ENCODE measurements at places on chromosomes 1 and 21.

DNA sequence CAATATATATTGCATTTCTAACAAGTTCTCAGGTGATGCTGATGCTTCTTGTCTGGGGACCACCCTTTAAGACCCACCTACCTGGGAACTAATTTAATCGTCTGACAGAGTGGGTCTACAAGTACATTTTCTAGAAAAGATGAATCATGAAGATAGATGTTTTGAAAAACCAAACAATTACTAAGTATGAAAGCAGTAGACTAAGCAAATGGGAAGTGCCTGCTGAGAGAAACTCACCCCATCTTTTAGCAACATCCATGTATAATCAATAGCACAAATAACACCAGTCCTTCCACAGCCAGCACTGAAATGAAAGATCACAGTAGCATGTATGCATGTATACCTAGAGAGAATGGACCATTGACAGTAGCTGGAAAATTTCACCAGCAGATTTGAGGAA, 17.3 kb downstream of the PTPN22 start:
- no peak for DNase-seq

GRCh38 chr1:215081661-215082531, 641 bp upstream of the KCNK2 start:
- peak; percentile 37 for DNase-seq

DNA sequence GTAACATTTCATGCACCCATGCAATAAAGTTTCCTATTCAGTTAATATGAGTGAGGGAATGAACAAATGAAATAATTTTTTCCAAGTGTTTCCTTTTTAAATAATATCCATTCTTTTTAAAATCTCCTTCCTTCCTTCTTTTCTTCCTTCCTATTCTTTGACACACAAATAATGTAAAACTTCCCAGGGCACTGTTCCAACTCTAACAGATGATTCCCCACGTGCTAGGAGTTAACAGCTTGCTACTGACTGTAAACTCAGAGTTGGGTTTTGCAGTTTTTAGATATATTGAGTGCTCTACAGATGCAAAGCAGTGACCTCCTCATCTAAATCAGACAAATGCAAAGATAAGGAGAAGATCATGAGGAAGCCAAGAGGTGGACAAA, 54.0 kb upstream of the POU2F1 start:
- no peak for DNase-seq

GRCh38 chr1:99784143-99784542, 17.7 kb upstream of the FRRS1 start:
- no peak for DNase-seq

DNA sequence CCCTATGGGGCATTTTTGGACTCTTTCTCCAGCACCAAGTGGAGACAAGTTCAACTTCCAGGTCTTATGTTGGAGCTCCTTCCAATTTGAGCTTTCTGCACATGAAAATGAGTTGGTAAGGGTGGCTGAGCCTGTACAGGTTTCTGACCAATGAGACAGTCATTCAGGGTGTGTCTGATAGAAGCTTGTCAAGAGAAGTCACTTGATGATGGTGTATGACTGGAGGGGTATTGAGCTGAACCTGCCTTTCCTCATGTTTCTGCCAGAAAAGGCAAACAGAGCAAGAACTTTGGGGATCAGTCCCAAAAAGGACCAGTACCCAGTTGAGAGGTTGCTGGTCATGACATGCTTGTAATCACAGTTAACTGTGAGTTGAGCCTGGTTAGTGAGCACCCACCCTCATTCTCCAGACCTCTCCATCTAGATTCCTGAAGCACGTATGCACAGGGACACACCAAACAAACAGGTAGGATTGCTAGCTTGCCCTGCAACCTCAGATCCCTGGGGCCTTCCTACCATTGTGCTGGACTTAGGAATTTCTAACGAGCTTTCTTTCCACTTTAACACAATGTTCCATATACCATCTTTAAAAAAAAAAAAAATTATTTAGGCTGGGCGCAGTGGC, 26.6 kb downstream of the FAM89A start:
- no peak for DNase-seq

- no peak for DNase-seq
Measured at GRCh38 chr1:3743421-3743820, 8.8 kb upstream of the CCDC27 start.

DNA sequence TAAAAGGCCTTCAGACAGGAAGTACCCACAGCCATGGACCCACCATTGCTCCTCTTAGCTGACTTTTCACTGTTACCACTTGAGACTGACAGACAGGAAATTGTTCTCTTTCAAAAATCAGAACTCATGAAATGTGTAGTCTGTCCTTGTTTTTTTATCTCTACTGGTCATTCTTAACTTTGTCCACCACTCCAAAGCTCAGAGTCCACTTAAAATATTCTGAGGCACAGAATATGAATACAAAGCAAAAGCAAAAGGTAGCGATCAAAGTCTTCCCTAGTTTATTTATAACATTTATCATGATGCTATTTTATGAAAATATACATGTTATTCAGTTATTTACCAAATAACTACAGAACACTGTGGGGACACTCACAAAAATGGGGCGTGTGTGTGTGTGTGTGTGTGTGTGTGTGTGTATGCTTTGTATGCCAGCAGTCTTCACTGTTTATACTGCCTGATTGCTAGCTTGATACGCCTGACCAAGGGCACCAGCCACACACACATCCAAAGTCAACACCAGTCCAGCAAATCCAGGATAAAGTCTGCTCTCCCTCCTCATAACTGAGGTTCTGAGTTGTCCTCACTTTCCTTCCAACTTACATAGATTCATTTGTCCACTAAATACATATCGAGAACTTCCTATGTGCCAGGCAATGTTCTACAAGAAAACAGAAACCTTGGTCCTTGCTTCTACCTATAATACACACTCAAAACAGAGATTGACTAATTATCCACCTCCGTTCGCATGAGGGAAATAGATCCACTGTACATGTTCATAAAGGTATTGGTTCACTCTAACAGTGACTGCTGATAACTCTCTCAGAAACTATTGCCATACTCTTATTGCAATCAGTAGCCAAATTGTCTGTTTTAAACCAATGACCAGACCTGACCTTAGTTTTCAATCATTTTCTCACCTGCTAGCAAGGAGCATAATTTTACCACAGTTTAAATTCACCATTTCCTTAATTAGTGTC, 79.4 kb downstream of the ERICH3 start:
- DNase-seq, result no peak

DNA sequence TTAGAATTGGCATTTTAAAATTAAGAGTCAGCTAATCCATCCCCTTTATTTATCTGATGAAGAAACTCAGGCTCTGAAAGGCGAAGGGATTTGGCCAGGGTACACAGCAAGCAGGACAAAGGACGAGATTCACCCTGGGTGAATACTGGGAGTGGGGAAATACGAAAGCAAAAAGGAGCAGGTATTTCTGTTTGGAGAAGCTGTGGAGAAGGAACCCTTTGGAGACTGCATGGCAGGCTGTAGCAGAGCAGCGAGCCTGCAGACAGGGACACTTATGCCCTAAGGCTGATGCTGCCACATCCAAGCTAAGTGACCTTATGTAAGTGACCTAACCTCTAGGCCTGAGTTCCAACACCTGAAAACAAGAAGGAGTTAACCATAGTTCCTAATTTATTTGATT, 207.2 kb upstream of the C1orf87 start:
- no peak for DNase-seq

- DNase-seq, result no peak
Measured at GRCh38 chr1:46096269-46097148, 35.9 kb downstream of the PIK3R3 start.

- no peak for DNase-seq
Measured at GRCh38 chr1:117555806-117556205, 50.0 kb upstream of the TENT5C start.

- no peak for DNase-seq
Measured at GRCh38 chr1:62625415-62625814, 28.1 kb downstream of the ANGPTL3 start.

Measured in H9 (cell line).